Panc1 (cell line): ENCODE measurements at places on chromosomes 5 and 9.

DNA sequence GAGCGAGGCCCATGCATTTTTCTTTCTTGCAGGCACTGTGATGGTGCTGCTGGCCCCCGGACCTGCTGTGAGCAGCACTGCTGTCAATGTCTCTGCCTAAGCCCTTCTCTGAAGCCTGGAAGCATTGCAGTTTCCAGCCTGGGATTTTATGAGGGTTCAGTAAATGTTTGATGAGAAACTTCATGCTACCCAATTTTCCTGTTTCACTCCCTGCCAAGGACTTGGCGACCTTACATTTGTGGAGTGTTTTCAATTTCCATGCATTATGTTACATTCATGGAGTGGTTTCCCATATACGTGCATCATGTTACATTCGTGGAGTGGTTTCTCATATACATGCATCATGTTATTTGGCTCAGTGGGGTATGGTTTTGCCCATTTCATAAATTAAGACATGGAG, 90.7 kb upstream of the PTCH1 start:
- DNase-seq, result no peak

GRCh38 chr5:17817990-17818389, 183.7 kb downstream of the TAF11L14 start:
- DNase-seq, result no peak

GRCh38 chr9:134089972-134090371, 22.1 kb upstream of the BRD3 start:
- no peak for DNase-seq

DNA sequence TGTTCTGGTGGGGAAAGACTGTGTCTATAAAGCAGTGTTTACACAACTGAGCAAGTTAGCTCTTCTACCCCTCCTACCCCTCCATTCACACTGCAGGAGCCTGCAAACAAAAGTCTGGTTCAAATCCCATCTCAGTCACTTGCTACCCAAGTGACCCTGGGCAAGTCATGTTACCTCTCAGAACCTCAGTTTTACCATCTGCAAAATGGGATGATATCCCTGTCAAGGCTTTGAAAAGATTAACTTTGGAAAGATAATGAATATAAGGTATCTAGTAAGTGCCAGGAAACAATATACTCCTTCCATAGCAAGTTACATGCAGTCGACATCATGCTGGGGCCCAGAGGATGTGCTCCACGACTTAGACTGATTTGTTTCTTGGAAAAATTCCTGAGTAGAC, 161.5 kb downstream of the SEC61B start:
- no peak for DNase-seq

DNA sequence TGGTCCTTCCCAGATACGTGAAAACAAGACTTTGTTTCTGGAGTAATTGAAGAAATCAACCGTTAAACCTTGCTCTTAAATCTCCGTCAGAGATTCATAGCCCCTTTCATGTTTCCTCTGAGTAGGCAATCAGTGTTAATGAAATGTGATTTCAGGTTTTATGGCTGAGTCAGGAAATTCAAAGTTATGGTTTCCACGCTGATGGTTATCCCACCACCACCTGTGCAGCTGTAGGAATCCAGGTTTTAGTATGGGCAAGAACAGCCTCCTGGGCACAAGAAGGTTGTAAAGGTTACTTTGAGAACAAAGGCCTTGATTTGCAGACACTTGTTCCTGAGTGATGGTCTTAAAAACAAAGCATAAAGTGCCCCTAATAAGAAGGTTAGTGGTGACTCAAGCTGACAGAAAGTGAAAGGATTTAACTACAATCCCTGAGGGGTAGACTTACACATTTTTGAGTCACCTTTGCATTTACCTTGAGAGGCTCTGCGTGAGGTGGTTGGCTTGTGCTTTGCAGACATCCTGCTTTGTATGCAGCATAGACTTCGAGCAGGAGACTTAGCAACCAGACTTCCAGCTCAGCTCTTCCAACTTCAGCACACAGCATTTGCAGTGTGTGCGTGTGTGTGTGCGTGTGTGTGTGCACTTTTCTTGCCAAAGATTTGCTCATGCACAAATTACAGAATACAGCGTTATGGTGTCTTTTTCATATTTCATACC, 159.6 kb downstream of the TLE4 start:
- DNase-seq, result no peak
